ENCODE measurements at places on chromosomes 12 and 14.

DNA sequence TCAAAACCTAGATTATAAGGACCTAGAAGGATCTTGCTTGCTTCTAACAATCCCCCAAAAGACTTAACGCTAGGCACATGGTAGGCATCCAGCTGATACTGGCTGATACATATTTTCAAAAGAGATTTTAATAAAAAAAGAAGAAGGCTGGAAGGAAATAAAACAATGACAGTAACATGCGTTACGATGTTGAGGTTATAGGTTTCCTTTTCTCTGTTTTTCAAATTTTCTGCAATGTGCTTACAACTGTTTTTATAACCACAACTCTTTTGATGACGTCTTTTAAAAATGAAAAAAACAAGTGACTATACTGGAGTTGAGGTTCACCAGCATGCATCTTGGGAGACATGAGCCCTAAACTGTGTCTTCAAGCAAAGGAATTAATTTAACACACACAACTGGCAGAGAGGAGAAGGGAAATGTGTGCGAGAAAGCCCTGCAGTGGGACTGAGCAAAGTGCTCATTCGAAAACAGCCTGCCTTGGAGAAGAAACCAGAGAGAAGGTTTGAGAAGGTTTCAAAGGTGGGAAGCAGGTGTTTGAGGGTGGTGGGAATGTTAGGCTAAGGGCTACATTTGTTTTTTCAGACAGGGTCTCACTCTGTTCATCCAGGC lies 80.4 kb downstream of the DUSP16 start:
- H3K4me1 ChIP-seq: peaks cover 3% of the 10 kb centered on the region
- no peaks in the 10 kb centered on the region for H3K27me3 ChIP-seq
- no peak for DNase-seq
- H3K4me3 ChIP-seq: no peak overlapping the region
- H3K36me3 ChIP-seq: no peaks in the 10 kb centered on the region

DNA sequence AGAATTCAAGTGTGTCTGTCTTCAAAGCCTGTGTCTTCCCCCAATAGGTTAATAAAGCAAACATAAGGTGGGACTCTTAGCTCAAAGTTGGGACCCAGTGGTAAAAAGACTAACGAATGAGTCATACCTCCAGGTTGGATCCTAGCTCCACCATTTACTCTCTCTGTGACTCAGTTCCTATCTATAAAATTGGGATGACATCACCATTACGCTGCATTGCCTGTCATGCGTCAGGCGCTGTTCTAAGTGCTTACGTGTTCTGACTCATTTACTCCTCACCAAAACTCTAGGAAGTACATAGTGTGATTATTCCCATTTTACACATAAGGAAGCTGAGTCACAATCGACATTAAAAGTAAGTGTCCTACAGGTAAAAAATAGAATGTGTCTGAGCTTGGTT lies 915.8 kb downstream of the VRK1 start:
- no peaks in the 10 kb centered on the region for H3K36me3 ChIP-seq
- no peaks in the 10 kb centered on the region for H3K4me1 ChIP-seq
- no peaks in the 10 kb centered on the region for H3K27me3 ChIP-seq
- no peak overlapping the region for H3K27ac ChIP-seq
- no peak for DNase-seq
- no peak overlapping the region for H3K4me3 ChIP-seq

DNA sequence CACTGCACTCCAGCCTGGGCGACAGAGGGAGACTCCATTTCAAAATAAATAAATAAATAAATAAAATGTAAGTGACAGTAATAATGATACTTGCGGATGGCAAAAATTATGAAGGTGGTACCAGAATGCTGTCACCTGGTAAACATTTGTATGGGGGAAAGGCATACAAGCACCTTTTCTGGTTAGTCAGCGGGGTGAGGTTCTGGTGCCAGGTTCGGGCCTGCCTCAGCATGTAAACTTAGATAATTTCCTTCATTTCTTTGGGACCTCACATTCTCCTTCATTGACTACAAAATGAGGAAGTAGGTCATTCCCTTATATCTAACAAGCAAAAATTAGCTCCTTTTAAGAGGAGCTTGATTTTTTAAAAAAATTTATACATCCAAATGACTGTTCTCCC lies 10.8 kb downstream of the VTI1B start:
- no peaks in the 10 kb centered on the region for H3K27me3 ChIP-seq
- peaks cover 5% of the 10 kb centered on the region for H3K36me3 ChIP-seq
- no peak for DNase-seq
- H3K4me3 ChIP-seq: no peak overlapping the region
- no peaks in the 10 kb centered on the region for H3K4me1 ChIP-seq

DNA sequence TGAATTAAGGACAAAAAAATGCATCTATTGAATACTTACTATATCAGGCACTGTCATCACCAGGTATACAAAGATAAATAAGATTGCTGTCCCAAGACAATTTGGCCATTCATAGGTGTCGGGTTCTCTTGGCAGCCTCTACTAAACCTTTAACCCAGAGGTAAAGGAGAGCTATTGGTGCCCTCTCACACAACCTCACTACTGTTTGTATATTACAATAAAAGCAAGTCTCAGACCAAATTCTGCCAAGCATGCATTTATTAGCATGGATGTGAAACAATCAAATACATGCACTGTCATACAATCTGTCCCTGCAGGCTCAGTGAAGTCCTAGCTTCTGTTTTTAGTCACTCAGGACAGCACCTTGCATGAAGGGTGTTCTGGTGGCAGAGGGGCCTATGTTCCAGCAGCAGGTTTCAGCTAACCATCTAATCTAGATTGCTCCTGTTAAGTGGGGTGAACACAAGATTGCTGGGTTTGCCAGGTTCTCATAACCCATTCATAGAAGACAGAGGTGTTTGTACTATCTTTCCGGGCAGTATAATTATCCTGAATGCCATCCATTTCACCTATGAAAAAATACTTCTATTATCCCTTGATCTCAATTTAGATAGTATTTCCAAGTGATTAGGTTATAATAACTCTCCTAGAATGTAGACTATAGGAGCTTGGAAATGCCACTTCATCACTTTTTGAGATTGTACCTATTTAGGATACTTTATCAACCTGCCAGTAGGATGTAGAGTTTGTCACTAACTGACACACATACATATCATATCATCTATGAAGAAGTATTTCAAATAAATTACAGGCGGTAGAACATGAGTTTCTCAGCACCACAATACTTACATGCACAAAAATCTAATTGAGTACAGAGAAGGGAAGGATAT lies 254.0 kb upstream of the KRR1 start:
- no peak for DNase-seq
- peaks cover 11% of the 10 kb centered on the region for H3K4me1 ChIP-seq
- H3K27me3 ChIP-seq: no peaks in the 10 kb centered on the region
- no peaks in the 10 kb centered on the region for H3K36me3 ChIP-seq
- no peak overlapping the region for H3K4me3 ChIP-seq
- H3K27ac ChIP-seq: no peak overlapping the region

DNA sequence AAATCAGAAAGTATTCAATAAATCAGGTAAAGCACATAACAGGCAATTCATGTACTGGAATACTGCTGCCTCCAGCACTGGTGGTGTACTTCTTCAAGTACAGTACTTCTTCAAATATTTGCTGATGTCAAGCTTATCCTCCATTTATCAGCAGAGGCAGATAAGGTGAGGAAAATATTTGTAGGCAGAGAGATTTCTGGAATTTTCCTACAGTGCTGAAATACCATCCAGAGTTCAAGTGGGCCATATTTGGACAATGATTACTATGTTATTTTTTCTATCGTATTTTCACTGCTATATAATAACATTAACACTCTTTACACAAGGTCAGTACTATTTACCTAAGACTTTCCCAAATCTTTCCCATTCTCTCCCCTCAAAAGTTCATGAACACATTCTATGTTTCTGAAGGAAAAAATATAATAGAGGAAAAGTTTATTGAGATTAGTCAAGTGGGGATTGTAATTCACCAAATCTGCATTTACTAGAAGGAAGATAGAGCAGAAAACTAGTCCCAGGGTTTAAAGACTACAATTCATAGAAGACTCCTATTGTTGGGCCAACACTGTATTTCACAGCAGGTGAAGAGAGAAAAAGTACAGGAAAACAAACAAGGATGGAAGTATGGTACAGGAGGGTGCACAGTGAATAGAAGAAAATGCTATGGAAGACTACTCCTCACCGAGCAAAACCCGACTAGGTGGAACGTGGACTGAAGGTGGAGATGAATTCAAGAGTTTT lies 141.1 kb downstream of the PAWR start:
- H3K27ac ChIP-seq: peak overlapping the region; percentile 74
- DNase-seq: no peak
- H3K36me3 ChIP-seq: no peaks in the 10 kb centered on the region
- no peak overlapping the region for H3K4me3 ChIP-seq
- H3K27me3 ChIP-seq: no peaks in the 10 kb centered on the region

DNA sequence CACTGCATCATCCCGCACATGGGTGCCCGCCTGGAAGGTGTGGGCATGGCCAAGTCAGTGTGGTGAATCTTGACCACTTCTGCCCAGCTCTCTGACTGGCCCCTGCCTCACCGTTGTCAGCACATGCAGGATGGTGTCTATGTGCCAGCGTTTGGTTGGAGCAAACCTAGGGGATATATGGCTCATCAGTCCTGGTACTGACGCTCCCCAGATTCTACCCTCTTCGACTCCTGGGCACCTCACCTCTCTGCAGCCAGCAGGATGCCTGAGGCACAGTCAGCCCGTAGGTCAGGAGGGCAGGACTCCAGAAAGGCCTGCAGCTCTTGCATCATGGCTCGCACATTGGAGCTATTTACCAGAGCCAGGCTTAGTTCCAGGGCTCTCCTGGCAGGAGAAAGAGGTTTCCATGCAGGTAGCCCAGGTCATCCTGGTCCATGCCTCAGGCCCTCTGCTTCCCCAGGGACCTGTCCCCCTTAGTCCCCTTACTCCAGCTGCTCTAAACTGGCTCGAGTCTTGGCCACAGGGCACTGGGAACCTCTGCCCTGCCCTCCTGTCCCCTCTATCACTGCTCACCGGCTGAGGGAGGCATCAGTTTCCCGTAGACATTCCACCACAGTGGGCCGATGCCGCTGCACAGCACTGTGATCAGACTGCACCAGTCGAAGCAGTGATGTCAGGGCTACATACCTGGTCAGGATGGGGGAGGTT lies 4.0 kb downstream of the AP1G2 start:
- H3K4me3 ChIP-seq: no peak overlapping the region
- H3K36me3 ChIP-seq: no peaks in the 10 kb centered on the region
- H3K27me3 ChIP-seq: no peaks in the 10 kb centered on the region
- H3K4me1 ChIP-seq: peaks cover 18% of the 10 kb centered on the region

DNA sequence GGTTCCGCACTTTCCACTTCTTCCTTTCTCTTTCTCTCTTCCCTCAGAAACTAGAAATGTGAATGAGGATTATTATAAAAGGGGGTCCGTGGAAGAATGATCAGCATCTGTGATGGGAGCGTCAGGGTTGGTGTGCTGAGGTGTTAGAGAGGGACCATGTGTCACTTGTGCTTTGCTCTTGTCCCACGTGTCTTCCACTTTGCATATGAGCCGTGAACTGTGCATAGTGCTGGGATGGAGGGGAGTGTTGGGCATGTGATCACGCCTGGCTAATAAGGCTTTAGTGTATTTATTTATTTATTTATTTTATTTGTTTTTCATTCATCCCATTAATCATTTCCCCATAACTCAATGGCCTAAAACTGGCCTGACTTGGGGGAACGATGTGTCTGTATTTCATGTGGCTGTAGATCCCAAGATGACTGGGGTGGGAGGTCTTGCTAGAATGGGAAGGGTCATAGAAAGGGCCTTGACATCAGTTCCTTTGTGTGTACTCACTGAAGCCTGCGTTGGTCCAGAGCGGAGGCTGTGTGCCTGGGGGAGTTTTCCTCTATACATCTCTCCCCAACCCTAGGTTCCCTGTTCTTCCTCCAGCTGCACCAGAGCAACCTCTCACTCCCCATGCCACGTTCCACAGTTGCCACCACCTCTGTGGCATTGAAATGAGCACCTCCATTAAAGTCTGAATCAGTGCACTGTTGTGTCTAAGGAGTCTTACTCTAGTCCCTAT lies 4.6 kb upstream of the ATN1 start:
- no peak overlapping the region for H3K27ac ChIP-seq
- H3K27me3 ChIP-seq: no peaks in the 10 kb centered on the region
- no peak for DNase-seq

DNA sequence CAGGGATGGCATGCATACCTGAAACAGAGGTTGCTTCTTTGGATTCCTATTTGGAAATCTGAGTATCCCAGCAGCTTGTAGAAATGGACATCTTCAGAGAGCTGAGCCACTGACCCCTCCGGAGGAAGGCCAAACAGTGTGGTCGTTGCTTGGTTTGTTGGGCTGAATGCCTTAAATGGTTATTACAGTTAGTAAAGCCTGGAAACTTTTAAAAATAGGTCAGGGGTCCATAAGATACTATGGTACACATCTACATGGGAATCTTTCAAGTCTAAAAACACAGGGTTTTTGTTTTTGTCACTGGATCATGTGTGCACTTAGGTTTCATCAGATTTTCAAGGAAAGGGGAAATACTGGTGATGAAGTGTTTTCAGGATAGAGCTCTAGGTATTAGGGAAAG lies 7.7 kb downstream of the DYRK2 start:
- no peak for DNase-seq
- no peaks in the 10 kb centered on the region for H3K27me3 ChIP-seq
- H3K36me3 ChIP-seq: no peaks in the 10 kb centered on the region
- peaks cover 24% of the 10 kb centered on the region for H3K4me1 ChIP-seq

GRCh38 chr14:55847766-55848165 lies 267.8 kb downstream of the KTN1 start:
- DNase-seq: no peak
- no peaks in the 10 kb centered on the region for H3K36me3 ChIP-seq
- H3K4me1 ChIP-seq: peaks cover 7% of the 10 kb centered on the region
- no peak overlapping the region for H3K4me3 ChIP-seq
- no peaks in the 10 kb centered on the region for H3K27me3 ChIP-seq
- H3K27ac ChIP-seq: no peak overlapping the region

DNA sequence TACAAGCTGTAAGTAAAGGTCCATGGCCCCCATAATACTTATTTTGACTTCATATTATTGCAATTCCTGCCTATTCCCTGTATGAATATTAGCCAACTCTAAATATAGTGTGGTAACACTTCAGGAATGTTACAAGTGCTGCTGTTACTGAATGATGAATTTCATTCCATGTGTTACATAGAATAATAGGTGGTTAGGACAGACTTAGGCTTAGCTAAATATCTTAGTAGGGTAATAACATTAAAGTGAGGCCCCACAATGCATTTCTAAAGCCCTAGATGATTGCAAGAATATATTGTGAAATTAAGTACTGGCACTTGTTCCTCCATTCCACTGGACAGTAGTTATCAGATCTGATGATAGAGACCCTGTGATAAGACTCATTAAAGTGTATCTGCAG lies 182.7 kb downstream of the PCNX1 start:
- peaks cover 17% of the 10 kb centered on the region for H3K4me1 ChIP-seq
- H3K4me3 ChIP-seq: no peak overlapping the region
- no peak overlapping the region for H3K27ac ChIP-seq
- H3K27me3 ChIP-seq: no peaks in the 10 kb centered on the region
- peaks cover 16% of the 10 kb centered on the region for H3K36me3 ChIP-seq

DNA sequence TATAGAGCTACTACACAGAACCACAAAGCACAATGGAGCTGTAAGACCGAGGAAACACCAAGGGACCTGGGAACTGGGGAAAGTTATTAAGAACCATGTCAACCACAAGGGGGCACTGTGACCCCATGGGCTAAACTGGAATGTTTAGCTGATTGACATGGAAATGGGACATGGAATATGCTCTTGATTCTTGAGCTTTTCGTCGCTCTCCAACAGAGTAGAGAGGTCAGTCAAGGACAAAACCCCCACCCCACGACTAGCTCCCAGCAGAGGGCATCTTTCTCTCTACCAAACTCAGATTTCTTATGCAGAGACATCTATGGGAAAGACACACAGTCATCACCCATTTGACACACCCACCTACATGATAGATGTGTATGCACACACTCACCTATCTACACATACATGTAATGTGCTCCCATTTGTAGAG lies 10.1 kb downstream of the NDRG2 start:
- H3K27ac ChIP-seq: no peak overlapping the region
- peaks cover 18% of the 10 kb centered on the region for H3K27me3 ChIP-seq
- H3K36me3 ChIP-seq: no peaks in the 10 kb centered on the region
- peak; percentile 93 for DNase-seq
- H3K4me1 ChIP-seq: peaks cover under 1% of the 10 kb centered on the region
- H3K4me3 ChIP-seq: no peak overlapping the region

Data from neural progenitor cell (in vitro differentiated cells).